Effector memory CD4-positive, alpha-beta T cell (primary cell): ENCODE measurements at places on chromosomes 7 and 10.
A peak's percentile ranks its signal among the peaks of the same experiment; 100 is the strongest.

- peaks cover 4% of the 10 kb centered on the region for H3K27me3 ChIP-seq
- no peak overlapping the region for H3K27ac ChIP-seq
- H3K36me3 ChIP-seq = no peaks in the 10 kb centered on the region
- DNase-seq = no peak
- H3K4me3 ChIP-seq = no peak overlapping the region
These were observed 283.8 kb upstream of the SHH start for GRCh38 chr7:156095908-156096539.

DNA sequence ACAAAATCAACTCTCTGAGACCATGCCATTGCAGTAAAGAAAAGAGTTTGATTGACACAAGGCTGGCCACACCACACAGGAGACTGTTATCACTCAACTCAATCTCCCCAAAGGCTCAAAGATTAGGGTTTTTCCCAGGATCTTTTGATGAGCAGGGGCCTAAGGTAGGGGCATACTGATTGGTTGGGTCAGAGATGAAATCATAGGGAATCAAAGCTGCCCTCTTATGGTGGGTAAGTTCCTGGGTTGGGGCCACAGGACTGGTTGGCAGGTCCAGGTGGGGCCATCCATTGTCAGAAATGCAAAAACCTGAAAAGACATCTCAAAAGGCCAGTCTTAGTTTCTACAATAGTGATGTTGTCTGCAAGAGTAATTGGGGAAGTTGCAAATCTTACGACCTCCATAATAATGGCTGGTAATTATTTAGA is 91.6 kb downstream of the AKR1D1 start:
- no peak for DNase-seq
- H3K27me3 ChIP-seq = no peaks in the 10 kb centered on the region
- no peaks in the 10 kb centered on the region for H3K4me1 ChIP-seq
- no peak overlapping the region for H3K27ac ChIP-seq

DNA sequence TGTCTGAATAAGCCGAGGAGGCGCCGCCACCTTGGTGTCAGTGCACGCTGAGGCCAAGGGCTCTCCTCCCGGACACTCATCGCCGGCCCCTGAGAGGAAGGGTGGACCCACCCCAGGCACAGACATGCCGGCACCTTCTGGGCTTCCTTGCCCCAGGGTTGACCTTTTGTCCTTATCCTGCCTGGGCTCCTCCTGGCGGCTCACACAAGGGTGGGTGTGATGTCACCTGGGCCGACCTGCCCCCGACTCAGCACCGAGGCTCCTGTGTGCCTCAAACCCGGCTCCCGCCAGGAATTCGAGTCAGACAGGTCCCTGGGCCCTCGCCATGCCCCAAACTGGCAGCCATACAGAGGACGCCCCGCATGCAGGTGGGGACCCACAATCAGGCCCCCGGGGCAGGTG is 17.7 kb upstream of the CFAP46 start:
- no peaks in the 10 kb centered on the region for H3K36me3 ChIP-seq
- no peak overlapping the region for H3K4me3 ChIP-seq
- H3K27ac ChIP-seq = no peak overlapping the region
- no peaks in the 10 kb centered on the region for H3K27me3 ChIP-seq

- H3K27me3 ChIP-seq = no peaks in the 10 kb centered on the region
- no peak overlapping the region for H3K27ac ChIP-seq
- H3K36me3 ChIP-seq = no peaks in the 10 kb centered on the region
These were observed 59.2 kb upstream of the JAZF1 start for GRCh38 chr7:28239823-28240204.

DNA sequence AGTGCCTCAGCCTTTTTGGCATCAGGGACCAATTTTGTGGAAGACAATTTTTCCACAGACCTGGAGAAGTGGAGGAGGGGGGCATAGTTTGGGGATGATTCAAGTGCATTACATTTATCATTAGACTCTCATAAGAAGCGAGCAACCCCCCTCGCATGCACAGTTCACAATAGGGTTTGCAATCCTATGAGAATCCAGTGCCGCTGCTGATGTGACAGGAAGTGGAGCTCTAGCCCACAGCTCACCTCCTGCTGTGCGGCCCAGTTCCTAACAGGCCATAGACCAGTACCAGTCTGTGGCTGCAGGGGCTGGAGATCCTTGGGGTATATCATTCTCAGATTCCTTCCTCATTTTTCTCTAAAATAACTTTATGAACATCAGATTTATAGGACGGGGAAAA is 50.8 kb downstream of the ATAD1 start:
- no peak overlapping the region for H3K27ac ChIP-seq
- H3K36me3 ChIP-seq = peaks cover 16% of the 10 kb centered on the region
- no peak overlapping the region for H3K4me3 ChIP-seq

DNA sequence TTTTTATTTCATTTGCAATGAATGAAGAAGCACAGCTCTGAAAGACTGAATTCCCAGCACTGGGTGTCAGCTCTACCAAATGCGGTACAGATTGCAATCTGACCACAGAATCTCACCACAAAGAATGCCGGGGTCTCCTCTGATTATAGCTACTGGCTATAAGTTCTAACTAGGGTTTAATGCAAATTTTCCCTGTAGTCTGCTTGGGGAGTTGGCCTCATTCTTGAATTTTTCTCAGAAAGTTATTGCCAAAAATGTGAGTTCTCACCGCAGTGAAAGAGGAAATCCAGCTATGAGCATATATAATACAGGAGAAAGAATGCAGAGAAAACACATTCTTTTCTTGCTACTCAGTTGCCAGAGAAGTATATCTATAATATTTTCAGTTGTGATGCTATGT is 1255.7 kb upstream of the LRRTM3 start:
- DNase-seq = no peak
- no peaks in the 10 kb centered on the region for H3K4me1 ChIP-seq
- H3K27me3 ChIP-seq = no peaks in the 10 kb centered on the region
- no peak overlapping the region for H3K27ac ChIP-seq
- no peak overlapping the region for H3K4me3 ChIP-seq

- H3K27ac ChIP-seq = no peak overlapping the region
- H3K4me3 ChIP-seq = no peak overlapping the region
- no peaks in the 10 kb centered on the region for H3K27me3 ChIP-seq
- no peaks in the 10 kb centered on the region for H3K4me1 ChIP-seq
These were observed 1047.8 kb downstream of the LRMDA start for GRCh38 chr10:76479103-76479790.

- DNase-seq = no peak
- no peak overlapping the region for H3K27ac ChIP-seq
- no peaks in the 10 kb centered on the region for H3K36me3 ChIP-seq
- peaks cover 49% of the 10 kb centered on the region for H3K4me1 ChIP-seq
- H3K27me3 ChIP-seq = peaks cover 97% of the 10 kb centered on the region
These were observed 6.9 kb upstream of the VGF start for GRCh38 chr7:101172005-101172853.

GRCh38 chr7:36017111-36017510 is 135.9 kb upstream of the EEPD1 start:
- no peak overlapping the region for H3K27ac ChIP-seq
- no peaks in the 10 kb centered on the region for H3K27me3 ChIP-seq
- no peak overlapping the region for H3K4me3 ChIP-seq
- H3K36me3 ChIP-seq = no peaks in the 10 kb centered on the region
- no peak for DNase-seq

DNA sequence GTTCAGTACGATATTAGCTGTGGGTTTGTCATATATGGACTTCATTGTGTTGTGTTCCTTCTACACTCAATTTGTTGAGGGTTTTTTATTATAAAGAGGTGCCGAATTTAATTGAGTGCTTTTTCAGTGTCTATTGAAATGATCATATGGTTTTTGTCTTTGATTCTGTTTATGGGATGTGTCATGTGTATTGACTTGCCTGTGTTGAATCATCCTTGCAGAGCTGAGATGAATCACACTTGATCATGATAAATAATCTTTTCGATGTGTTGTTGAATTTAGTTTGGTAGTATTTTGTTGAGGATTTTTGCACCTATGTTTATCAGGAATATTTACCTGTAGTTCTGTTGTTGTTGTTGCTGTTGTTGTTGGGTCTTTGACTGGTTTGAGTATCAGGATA is 39.8 kb downstream of the ATOH7 start:
- no peak overlapping the region for H3K27ac ChIP-seq
- DNase-seq = no peak
- H3K27me3 ChIP-seq = no peaks in the 10 kb centered on the region
- no peaks in the 10 kb centered on the region for H3K36me3 ChIP-seq
- H3K4me1 ChIP-seq = no peaks in the 10 kb centered on the region
- H3K4me3 ChIP-seq = no peak overlapping the region

GRCh38 chr10:104276192-104276591 is 7.2 kb downstream of the GSTO2 start:
- no peak overlapping the region for H3K4me3 ChIP-seq
- no peaks in the 10 kb centered on the region for H3K27me3 ChIP-seq
- H3K27ac ChIP-seq = no peak overlapping the region
- no peaks in the 10 kb centered on the region for H3K36me3 ChIP-seq

DNA sequence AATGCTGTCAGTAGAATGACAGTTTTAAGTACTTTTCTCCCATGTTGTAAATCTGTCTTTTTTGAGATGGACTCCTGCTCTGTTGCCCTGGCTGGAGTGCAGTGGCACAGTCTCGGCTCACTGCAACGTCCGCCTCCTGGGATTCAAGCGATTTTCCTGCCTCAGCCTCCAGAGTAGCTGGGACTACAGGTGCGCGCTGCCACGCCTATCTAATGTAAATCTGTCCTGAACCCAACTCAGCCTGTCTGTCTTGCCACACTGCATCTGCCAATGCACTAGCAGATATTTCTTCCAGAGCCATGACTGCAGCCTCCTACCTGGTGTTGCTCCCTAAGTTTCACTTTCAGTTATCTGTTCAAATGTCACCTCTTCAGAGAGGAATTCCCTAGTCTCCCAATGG is 264.1 kb downstream of the PHF14 start:
- H3K4me3 ChIP-seq = no peak overlapping the region
- no peak overlapping the region for H3K27ac ChIP-seq

DNA sequence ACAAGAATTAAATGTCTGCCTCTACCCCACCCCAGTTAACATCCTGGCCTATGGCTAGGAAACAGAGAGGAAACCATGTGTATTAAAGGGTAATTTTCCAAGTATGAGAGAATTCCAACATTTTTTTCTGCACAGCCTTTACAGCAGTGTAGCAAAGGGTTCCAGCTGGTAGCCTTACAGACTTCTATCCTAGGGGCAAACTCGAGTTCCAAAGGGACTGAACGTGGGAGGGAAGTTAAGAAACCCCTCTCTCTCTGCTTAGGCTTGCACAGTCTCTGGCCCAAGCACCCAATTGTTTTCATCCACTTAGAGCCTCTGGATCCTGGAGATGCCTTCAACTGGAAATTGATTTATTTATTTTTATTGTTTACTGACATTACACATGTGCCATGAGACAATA is 60.3 kb downstream of the SLC16A12 start:
- no peaks in the 10 kb centered on the region for H3K27me3 ChIP-seq
- no peak for DNase-seq
- H3K4me1 ChIP-seq = no peaks in the 10 kb centered on the region
- H3K4me3 ChIP-seq = no peak overlapping the region

GRCh38 chr10:124916585-124917427 is 25.1 kb upstream of the ZRANB1 start:
- peak; percentile 94 for DNase-seq
- H3K4me1 ChIP-seq = peaks cover 7% of the 10 kb centered on the region
- H3K36me3 ChIP-seq = no peaks in the 10 kb centered on the region
- H3K27me3 ChIP-seq = no peaks in the 10 kb centered on the region
- peak overlapping the region; percentile 81 for H3K4me3 ChIP-seq

DNA sequence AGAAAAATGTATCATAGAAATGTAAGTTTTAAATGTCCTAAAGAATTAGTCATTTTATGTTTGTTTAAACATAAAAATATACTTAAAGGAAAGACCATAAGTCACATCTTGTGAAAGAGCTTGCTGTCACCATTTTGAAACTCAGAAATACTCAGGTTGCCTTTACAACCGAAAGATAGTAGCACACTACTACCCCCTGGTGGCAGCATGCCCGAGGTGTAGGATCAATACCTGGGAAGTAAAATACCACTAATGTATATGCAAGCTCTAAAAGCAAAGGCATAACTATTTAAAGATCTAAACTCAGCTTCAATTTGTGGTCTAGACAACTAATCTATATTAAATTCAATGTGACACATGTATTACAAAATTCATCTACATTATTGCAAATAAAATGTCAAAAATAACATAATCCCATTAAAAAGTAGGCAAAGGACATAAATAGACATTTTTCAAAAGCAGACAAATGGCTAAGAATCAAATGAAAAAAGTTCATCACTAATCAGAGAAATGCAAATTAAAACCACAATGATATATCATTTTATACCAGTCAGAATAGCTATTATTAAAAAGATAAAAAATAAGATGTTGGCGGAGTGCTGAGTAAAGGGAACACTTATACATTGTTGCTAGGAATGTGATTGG is 47.7 kb upstream of the FGL2 start:
- H3K4me1 ChIP-seq = no peaks in the 10 kb centered on the region
- peak; percentile 66 for DNase-seq
- no peak overlapping the region for H3K27ac ChIP-seq
- no peaks in the 10 kb centered on the region for H3K27me3 ChIP-seq
- H3K36me3 ChIP-seq = no peaks in the 10 kb centered on the region
- H3K4me3 ChIP-seq = no peak overlapping the region

DNA sequence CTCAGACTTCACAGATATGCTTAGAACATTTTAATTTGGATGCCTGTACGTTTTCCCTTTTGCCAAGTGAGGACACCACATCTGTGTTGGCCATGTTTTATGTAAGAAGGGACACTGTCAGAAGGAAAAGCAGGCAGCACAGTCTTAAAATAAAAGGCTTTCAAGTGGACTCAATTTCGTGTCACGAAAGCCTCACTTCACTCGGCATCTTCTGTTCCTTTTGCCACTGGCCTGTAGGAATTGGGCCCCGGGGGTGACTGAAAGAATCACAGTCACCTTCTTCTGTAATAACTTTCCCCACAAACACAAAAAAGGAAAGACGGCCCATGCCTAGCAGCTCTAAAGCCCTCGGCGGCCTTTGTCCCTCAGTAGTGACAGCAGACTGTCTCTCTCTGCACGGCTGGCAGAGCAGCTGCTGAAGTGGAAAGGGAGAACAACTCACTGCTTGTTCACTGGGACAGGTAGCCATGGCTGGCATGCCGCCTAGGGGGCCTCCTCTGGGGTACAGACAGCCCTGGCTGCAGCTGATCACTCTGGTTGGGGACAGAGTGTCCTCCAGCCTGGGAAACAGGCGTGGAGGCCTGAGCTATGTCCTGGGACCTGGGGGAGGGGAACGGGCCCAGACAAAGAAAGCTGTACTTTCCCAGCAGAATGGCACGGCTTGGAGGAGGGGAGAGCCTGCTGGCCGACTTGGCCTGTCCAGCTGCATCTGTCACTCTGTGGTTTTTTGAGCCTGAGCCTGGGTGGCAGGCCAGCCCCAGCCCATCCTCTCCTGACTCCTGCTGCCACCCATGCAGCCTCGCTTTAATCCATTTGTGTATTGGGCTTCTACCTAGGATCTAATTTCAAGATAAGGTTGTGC is 4.4 kb downstream of the RASSF4 start:
- H3K36me3 ChIP-seq = no peaks in the 10 kb centered on the region
- no peak for DNase-seq
- H3K4me1 ChIP-seq = peaks cover 7% of the 10 kb centered on the region
- no peak overlapping the region for H3K27ac ChIP-seq
- H3K27me3 ChIP-seq = no peaks in the 10 kb centered on the region
- H3K4me3 ChIP-seq = no peak overlapping the region

GRCh38 chr7:96486681-96487080 is 164.8 kb upstream of the SLC25A13 start:
- H3K4me1 ChIP-seq = no peaks in the 10 kb centered on the region
- no peaks in the 10 kb centered on the region for H3K36me3 ChIP-seq
- H3K27ac ChIP-seq = no peak overlapping the region
- H3K27me3 ChIP-seq = no peaks in the 10 kb centered on the region
- DNase-seq = no peak
- H3K4me3 ChIP-seq = no peak overlapping the region

GRCh38 chr7:104272767-104273384 is 55.5 kb upstream of the LHFPL3 start:
- H3K36me3 ChIP-seq = no peaks in the 10 kb centered on the region
- no peak overlapping the region for H3K4me3 ChIP-seq
- H3K27ac ChIP-seq = no peak overlapping the region
- no peaks in the 10 kb centered on the region for H3K4me1 ChIP-seq
- H3K27me3 ChIP-seq = no peaks in the 10 kb centered on the region
- DNase-seq = no peak
